ENCODE measurements at places on chromosomes 7 and 10.

DNA sequence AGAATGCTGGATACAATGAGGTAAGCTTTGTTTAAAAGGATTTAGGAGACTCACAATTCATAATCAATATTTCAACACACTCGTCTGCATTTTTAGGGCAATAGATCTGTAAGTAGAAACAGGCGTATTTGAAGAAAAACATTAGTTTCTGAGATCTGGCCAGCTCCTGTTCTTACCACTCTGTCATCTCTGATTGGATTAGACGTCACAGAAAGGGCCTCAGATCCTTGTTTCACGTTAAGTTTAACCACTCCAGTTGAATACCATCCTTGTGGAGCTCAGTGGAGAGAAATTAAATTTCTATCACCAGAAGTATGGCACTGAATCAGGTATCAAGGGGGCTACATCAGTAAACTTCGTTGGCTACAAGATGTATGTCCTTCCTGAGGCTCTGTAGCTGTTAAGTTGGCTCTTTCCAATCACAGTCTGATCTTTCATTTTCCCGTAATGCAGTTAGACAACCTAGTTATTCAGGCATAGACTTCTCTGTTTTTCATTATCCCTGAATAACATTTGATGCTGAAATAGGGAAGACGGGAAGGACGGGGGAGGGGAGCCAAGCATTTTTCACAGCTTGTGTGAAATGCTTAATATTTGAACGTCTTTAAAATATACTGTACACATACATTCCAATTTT lies 659.2 kb upstream of the GALNT17 start:
- DNase-seq: no peak

- DNase-seq: no peak
These were observed 131.2 kb upstream of the MKI67 start for GRCh38 chr10:128257428-128257827.

GRCh38 chr10:11601670-11602069 lies 9.8 kb downstream of the USP6NL start:
- no peak for DNase-seq

DNA sequence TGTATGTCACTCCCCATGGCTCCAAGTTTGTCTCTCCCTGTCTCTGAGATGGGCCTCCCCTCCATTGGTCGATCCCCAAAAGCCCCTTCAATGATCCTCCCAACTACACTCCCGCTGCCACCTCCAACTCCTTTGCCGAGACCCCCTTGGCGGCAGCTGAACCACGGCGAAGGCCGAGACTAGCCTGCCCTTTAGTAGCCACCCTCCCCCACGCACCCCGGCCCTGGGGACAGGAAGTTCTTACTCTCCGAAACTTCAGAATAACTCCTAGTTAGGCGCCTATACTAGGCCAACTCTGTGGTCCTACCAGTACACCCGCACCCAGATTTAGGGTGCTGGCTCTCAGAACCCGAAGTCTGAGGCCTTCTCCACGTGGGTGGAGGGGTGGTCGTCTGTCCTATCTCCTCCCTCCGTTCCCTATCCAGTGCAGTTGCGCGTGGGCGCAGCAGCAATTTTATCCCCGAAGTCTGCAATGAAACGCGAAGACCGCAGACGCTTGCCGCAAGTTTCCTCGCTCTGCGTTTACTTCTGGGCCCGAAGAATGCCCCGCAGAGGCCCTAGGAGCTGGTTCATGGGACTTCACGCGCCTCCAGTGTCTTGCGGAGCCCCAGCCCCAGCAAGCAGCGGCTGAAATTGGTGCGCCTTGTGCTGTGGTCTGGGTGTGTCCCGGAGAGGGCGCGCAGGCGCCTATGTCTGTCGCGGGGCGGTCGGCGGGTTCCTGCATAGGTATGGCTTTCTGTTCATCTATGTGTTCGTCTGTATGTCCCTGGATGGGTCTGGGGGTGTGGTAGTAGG lies 82.6 kb upstream of the SLF2 start:
- no peak for DNase-seq

DNA sequence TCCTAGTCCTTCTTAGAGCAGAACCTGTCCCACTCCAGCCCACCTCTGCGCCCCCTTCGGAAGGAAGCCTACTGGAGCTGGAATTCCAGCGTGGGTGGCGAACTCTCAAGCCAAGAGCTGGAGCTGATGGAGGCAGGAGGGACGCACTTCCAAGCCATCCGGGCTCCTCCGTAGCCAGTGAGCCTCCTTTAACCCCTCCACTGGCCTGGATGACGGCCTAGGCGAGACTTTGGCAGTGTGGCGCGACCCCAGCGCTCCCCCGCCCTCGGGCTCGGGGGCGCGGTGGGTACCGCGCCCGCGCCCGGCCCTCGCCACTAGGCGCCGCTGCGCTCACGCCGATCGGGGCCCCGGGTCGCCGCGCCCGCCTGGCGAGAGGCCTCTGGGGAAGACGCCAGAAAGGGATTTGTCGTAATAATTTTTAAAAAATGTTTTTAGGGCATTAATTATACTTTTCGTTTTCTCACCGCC lies 5.1 kb upstream of the EMX2 start:
- DNase-seq: no peak

Measured in left ventricle myocardium inferior (tissue), 1 donor.